ENCODE measurements at places on chromosomes 6 and 20. TPM values are rescaled to one million over a fixed set of nuclear protein-coding genes. Genes with fewer than 3 reads are reported as not detected.

DNA sequence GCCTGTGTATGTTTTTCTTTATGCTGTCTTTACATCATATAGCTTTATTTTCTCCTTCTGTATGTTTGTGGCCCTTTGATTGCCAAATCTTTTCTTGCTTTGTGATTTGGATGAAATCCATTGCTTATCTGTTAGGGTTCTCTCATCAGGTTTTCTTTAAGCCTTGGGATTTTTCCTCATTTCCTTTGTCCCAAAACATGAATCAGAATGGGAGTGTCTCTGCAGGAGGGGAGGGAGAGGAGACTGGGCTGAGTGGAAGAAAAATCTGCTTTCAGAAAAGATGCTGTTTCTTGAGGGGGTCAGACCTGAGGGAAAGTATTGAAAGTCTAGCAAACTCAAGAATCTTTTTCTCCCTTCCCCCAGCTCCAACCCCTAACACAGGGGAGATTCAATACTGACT lies 758.0 kb upstream of the MMS22L start:
- DNase-seq = no peak

- DNase-seq = no peak
Observed at GRCh38 chr6:163008626-163009025, 280.9 kb downstream of the PACRG start.

- no peak for DNase-seq
Observed at GRCh38 chr20:48734104-48734749, 93.6 kb downstream of the PREX1 start.

- no peak for DNase-seq
Observed at GRCh38 chr20:57959018-57959417, 249.2 kb upstream of the PMEPA1 start.

DNA sequence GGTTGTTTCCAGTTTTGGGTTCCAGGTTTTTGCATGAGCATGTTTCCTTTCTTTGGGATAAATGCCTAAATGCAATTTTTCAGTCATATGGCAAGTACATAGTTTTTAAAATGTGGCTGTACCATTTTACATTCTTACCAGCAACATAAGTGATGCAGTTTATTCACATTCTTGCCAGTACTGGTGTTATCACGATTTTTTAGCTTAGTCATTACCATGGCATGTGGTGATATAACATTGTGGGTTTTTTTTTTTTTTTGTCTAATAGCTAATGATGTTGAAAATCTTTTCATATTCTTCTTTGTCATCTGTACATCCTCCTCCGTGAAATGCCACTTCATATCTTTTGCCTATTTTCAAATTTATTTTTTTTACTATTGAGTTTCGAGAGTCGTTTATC lies 2.9 kb upstream of the TDRD6 start:
- DNase-seq = no peak

GRCh38 chr6:152146385-152146784 lies 338.9 kb downstream of the ESR1 start:
- DNase-seq = no peak

GRCh38 chr6:31493875-31494694 lies 3.9 kb upstream of the MICB start:
- DNase-seq = peak; percentile 5

SLC22A2 gene
- not detected for total RNA-seq

RNF39 gene
- total RNA-seq = 4.0 TPM

HLA-DOB gene
- total RNA-seq = 0.69 TPM

Data from skin of body (tissue), 3 donors.